GM06990 (cell line): ENCODE measurements at places on chromosomes 1 and 21.

DNA sequence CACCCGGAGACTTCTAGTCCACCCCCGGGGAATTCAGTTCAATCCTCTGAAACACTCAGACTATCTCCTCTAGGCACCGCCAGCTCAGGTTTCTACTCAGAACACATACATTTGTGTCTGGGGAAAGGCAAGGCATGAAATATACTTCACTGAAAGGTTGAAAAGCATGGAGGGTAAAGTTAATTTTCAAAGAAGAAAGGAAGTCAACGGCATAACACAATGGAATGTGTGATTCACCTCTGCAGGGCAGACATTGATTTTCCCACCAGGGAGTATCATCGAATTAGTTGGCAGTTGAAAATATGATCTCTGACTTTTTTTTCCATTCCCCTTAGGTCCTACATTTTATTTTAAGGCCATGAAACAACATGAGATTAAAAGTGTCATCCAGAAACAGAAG lies 669.4 kb downstream of the SMYD3 start:
- DNase-seq: no peak

DNA sequence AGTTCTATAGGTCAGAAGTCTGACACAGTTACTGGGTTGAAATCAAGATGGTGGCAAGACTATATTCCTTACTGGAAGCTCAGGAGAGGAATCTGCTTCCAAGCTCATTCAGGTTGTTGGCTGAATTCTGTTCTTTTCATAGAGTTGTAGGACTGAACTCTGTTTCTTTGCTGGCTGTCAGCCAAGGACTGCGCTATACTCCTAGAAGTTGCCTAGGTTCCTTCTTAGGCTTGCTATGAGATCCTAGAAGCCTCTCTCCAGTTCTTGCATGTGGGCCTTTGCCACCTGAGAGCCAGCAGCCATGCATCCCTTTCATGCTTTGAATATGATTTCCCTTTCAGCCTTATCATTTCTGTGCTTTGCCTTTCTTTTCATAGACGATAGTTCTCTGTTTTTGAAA lies 176.4 kb downstream of the RPS6KC1 start:
- no peak for DNase-seq

- DNase-seq: no peak
Observed at GRCh38 chr1:11925938-11926292, 312 bp downstream of the KIAA2013 start.

DNA sequence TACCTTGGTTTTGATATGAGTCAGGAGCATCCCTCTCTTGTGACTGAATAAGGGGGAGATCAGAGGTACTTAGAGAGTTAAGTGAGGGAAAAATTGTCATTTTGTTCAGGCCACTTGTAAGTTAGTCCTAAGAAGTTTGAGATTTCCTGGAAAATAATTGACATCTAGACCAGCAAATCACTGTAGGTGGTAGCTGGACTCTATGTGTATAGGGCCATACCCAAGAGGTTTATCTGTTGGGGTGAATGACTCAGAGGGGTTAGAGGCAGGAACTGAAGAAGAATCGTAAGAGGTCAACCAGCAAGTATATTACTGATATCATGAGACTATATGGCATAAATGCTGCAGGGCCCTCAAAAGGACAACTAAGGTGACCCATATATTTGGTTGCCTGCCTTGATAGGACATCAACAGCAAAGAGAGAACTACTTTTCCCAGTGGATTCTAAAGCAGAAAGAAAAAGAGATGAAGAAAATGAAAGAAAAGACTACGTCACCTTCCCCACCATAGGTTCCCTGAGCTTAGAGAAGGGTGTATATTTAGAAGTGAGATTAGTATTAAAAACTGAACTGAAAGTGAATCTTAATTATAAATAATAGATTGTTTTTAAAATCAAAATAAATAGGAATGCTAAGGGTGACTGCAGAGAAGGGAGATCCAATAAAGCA lies 8.0 kb upstream of the RNPC3 start:
- no peak for DNase-seq
